GM12892 (cell line): ENCODE measurements at places on chromosomes 12 and 14.
A peak's percentile ranks its signal among the peaks of the same experiment; 100 is the strongest.

DNA sequence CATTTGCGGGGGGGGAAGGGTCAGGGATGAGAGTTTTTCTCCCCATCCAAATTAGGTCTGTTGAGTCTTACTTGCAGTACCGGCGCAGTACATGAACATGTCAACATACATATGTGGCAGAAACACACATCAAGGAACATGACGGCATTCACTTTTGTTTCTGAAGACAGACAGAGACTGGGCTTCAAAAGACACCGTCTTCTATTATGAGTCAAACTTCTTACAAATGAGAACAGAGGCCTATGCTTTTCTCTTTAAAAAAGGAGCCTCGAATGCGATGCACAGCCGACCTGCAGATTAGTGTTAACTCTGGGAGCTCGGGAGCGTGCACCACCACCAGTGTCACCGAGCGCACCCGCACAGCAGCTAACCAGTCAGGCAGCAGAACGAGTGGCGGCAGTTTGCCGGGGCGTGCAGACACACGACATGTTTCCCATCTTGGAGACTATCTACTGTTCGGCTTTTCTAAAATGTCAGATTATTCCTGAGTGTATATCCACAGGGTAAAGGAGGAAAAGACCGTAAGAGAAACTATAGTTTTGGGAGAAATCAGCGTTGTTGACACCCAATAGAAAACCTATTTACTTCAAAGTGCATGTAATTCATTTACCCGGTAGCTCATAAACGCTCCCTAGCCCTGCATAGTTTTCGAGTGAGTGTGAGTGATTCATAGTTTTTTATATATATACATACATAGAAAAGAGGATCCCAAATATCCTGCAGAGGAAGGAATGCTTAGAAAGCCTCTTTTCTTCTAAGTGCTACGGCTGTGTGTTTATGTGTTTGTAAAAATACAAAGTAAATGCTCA, 33.0 kb downstream of the UBR7 start:
- no peak for DNase-seq

DNA sequence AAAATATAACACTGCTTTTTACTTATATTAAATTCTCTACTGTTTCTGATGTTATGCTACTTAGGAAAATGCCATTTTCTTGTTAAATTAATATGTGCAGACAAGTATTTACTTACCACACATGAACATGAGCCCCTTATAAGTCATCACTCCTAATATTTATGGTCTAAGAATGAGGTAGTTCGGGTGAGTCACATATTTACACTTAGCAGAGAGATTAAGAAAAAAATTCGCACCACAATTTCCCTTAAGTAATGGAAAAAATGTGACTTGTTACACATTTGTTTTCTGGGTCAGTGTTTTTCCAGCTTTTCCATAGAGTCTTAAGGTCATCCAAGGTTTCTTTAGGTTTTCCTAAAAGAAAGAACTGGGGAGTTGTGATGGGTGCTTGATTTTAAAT, 68.3 kb downstream of the RERG start:
- DNase-seq: no peak

- DNase-seq: no peak
Measured at GRCh38 chr14:52315355-52315718, 1.2 kb downstream of the PTGER2 start.

DNA sequence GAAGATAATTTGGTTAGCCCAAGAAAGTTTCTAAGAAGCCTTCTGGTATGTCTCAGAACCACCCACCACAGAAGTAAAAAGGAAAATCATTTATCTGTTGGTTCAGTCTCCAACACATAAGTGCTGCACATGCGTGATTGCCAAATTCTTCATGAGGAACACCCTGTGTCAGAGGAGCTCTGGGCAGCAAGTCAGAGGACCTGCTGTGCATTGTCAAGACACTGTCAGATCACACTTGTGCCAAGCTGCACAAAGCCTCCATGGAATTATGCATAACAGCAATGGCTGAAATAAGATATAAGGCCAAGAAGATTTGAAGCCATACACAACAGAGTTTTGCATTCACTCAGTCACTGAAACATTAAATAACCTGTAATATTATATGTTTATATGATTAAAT, 1304.7 kb upstream of the FLRT2 start:
- DNase-seq: no peak

DNA sequence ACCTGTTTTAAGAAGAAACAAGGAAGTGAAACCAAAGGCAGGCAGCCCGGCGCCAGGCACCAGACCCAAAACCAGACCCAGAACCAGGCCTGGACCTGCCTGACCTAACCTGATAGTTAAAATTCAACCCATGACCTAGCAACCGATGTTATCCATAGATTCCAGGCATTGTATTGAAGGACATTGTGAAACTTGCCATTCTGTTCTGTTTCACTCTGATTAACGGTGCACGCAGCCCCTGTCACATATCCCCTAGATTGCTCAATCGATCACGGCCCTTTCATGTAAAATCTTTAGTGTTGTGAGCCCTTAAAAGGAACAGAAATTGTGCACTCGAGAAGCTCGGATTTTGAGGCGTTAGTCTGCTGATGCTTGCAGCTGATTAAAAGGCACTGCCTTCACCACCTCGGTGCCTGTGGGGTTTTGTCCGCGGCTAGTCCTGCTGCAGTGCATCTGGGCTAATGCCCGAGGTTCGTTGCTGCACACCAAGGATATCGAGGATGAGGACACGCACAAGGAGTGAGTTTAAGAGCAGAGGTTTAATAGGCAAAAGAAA, 262.5 kb upstream of the TMEM132C start:
- DNase-seq: no peak

GRCh38 chr12:105503619-105504018, 173.1 kb downstream of the C12orf75 start:
- DNase-seq: no peak

DNA sequence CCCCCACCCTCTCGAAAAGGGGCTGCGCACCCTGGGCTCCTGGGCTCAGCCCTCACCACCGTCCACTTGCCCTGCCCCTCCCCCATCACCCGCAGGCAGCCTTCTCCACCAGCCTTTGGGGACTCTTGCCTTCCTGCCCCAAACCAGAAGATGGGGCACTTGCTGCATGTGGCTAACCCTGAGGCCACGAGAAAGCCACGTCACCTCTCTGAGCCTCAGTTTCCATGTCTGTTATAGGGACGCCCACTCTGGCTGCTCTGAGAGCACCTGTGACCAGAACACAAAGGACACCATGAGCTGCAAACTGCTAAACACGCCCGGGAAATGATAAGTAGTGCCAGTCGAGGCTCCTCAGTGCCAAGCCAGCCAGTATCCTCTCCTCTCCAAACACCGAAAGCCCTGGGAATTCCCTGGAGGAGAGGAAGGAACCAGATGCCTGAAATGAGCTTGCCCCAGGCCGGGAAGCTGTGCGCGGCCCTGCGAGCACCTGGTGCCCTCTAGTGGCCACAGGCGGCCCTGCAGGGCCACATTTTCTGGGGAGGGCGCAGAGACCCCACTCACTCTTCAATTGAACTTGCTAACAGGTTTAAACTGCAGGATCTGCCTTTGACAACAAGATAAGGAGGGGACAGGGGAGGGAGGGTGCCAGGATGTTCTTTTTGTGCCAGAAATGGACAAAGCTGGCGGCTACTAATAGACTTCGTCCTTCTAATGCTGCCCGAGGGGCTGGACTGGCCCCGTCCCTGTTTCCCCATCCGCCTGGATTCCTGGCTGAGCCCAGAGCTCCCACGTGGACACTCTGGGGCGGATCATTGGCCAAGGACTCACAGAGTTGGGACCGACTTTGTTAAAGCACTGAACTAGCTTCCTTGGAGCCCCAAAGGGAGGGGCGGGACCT, 10.2 kb upstream of the SERPINA9 start:
- peak; percentile 54 for DNase-seq

DNA sequence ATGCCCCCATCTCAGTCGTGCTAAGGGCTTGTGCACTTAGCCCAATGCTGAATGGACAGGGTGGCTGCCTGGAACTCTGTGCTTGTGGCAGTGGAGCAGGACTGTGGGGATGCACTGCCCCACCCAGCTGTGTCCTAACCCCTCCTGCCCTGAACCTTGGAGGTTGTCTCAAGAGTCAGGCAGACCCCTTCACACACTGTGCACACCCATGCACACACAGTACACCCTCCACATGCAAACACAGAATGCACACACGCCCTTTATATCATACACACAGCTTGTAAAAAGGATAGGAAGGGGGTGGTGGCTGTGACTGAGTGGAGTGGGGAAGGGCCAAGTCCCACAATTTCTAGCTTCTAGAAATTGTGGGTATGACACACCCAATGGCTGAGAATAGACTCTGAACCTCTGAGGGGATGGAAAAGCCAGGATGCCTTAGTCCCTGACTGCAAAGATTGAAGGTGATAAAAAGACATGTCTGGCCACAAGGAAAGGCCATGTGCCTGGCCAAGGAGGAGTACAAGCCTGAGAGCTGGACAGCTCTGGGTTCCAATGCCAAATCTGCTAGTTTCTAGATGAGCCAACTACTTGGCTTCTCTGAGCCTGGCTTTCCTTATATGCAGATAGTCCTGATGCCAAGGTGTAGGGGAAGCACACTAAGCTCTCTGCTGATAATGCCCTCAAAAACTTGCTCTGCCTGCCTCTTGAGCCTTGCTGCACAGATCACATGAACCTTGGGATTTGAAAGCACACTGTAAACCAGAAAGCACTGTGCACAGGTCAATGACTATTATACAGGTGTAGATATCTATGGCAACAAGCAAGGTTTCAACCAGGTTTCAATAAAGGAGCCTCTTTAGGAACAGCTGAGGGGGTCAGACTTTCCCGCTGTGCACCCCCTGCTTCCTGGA, 8.4 kb downstream of the KRT8 start:
- no peak for DNase-seq

GRCh38 chr14:97061198-97061597, 264.0 kb downstream of the VRK1 start:
- DNase-seq: no peak

DNA sequence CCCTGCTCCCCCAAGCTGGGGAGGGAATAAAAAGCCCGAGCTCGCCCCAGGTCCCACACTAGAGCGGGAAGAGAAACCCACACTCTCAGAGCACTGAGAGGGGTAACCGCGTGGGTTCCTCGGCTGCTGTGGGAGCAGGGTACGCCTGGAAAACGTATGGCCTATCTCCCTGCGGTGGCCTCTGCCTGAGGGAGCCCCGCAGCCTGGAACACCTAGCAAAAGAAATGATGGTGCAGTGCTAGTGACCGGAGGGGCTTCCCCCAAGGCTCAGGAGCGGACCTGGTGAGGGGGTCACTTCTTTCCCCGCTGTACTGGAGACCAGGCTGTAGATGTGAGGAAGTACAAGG, 2.5 kb upstream of the OR4N2 start:
- DNase-seq: no peak

DNA sequence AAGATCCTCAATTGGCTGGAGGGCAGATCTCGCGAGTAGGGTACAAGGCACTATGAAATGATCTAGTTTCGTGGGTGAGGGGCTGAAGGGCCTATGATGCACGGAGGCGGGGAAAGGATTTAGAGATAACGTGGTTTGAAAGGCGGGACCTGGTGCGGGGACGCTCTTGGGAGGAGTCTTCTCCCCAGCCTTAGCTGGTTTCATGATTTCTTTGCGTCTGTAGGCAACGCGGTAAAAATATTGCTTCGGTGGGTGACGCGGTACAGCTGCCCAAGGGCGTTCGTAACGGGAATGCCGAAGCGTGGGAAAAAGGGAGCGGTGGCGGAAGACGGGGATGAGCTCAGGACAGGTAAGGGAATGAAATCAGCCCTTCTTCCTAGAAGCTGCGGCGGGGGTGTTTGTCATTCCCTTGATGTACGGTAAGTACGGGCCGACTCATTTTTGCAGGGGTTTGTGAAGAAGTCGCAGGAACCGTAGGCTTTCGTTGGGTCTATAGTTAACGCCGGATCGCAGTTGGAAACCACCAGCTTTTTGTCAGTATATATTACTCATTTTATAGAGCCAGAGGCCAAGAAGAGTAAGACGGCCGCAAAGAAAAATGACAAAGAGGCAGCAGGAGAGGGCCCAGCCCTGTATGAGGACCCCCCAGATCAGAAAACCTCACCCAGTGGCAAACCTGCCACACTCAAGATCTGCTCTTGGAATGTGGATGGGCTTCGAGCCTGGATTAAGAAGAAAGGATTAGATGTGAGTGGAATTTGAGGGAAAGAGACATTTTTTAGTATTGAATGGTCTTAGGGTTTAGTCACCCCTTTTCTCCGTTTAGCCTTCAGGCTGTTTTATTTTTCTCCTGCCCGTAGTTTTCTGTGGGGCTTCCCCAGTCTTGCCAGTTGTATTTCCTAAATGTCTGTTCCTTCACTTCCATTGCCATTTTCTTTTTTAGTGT, 602 bp downstream of the APEX1 start:
- DNase-seq: no peak

DNA sequence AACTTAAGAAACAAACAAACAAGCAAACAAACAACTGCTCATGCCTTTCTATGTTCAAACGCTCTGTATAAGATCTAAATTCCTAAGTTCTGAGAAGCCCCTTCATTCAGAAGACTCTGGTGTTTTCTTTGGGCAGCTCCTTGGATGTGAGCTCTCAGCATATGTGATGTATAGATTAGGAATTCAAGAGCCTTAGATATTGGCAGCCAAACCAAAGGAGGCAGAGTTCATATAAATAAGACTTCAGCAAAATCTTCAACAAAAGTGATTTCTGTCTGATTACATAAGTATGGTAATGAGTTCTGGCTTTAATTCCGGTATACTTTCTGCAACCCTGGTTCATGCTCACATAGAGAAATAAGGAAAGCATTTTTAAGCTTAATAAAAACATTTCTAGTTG, 145.6 kb downstream of the DYRK2 start:
- no peak for DNase-seq
